ENCODE measurements at places on chromosomes 4 and X.
A peak's percentile ranks its signal among the peaks of the same experiment; 100 is the strongest.

DNA sequence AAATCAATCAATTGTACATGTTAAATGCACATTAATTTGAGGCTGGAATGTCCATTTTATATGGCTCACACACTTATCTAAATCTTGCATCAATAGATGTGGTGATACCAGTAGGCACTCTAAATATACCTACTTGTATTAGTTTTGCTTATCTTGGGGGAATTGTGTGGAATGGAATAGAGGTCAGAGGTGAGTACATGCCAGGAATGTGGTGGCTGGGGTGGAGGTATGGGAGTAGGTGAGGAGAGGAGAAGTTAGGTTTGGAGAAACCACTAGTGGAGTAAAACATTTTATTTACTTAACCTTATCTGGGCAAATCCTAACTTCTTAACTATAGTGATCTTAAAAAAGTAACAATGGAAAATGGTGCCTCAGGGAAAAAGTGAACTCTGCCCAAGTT lies 163.1 kb downstream of the ATG4A start:
- DNase-seq, result no peak

- no peak for DNase-seq
Measured at GRCh38 chr4:83329521-83330110, 5.0 kb downstream of the HPSE start.

DNA sequence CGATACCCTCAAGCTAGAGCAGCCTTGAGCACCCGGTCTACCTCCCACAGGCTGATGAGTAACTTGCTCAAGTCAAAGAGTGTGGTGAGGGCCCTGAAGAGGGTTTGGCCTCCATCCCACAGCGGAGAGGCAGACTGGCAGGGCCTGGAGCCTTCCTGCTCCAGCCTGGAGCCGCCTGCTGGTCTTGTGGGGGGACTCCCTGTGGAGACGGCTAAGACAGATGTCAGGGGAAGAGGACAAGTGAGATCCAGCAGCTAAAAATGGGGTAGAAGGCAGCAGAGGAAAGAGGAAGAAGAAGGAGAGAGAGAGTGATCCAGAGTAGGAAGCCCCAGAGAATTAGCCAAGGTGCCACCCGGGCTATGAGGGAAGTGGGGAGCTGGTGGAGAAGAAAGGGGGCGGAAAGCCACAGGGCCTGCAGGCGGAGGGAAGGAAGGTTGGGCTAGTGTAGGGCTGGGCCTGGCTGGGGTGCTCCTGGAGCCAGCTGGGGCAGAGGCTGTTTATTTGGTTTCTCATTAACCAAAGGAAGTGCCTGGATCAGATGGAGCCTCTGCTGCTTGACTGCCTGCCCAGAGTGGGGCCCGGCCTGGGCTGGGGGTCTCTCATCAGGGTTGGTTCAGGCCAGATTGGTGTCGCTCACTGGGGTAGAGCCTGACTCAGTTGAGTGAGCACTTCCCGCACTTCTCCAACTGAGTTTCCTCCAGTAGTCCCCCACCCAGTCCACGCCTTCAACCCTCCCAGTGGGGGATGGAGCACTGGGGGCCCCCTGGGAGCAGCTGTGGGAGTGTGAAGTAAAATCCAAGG lies 14.2 kb downstream of the EFNB1 start:
- DNase-seq, result no peak

- no peak for DNase-seq
Measured at GRCh38 chrX:72041176-72041575, 90.5 kb downstream of the RTL5 start.

- DNase-seq, result no peak
Measured at GRCh38 chr4:2829321-2829932, 14.2 kb upstream of the ADD1 start.

DNA sequence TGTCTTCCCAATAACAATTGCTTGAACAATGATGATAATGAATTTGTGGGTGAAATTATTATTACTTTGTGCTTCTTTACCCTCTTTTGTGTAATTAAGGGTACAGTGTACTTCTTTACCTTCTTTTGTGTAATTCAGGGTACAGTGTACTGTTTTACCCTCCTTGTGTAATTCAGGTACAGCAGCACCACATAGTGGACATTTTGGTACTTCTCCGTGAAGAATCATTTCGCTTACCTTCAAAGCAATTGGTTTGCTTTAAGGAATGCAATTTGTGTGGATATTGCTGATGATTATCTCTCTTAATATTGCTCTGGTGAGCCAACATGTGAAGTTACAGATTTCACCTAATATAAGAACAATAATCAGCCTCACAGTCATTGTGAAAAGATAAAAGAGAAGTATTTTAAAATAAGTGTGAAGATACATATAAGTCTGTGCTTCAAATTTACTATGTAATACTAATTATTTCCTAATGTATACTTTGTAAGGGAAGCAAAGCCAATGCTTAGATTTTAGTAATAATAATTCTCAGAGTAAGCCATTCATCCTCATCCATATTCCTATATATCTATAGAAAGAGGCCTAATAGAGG lies 27.2 kb upstream of the SEC24B start:
- DNase-seq, result no peak

DNA sequence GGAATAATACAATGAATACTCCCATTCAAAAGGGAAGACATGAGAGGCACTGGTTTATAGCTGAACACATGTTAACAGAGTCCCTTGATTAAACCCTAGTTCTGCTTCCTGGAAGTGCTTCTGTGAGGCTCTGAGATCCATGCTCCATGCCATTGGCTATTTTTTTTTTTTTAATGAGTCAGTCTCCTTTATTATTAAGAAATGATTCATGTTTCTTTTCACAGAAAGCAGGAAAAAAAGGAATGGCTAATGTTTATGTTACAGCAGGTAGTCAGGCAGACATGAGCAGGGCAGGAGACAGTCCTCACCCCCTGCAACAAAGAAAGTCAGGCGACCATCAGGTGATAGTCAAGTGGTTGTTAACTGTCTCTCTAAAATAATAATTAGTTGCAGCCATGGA lies 598.7 kb downstream of the EPHA5 start:
- DNase-seq, result no peak

DNA sequence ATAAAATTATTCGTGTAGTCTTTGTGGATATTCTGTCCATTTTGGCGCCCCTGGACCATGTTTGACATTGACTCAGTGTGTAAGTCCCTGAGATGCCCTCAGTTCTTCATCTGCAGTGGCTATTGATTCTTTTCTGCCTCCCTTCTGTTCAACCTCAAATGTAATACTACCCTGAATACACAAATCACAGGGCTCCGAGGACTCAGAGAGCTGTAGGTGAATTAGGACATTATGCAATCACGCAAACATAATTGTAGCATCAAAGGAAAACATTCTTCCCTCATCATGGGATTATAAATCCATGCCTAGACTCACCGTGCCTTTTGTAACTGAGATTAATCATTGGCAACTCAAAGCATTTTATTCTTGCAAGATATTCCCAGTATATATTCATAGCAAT lies 161.4 kb upstream of the PACRGL start:
- DNase-seq, result no peak

GRCh38 chrX:25344161-25344936 lies 328.6 kb upstream of the ARX start:
- DNase-seq, result no peak

DNA sequence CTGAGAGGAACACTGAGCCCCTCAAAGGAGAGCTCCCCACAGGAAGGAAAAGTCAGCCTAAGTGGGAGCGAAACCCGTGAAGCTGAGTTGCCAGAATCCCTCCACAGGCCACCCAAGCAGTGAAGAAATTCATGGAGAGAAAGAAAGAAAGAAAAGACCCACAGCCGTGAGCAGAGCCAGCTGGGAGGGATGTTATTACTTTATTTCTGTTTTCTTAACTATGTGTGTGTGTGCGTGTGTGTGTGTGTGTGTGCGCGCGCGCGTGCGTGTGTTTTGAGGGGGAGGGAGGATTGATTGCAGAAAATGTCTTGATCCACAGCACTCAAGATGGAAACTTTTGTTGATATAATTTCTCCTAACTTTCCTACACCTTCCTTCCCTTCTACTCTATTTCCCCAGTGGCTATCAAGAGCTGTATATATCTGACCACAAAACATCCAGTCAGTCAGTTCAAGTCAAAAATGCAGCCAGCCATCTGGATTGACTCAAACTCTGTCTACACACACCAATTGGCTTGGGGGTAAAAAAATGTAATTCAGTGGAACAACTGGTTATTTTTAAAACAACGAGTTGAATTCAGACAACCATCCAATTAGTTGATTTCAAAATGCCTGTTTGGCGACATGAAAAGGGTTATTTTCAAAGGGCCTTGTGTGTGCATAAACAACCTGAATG lies 13.8 kb upstream of the GPC3 start:
- DNase-seq, result no peak

DNA sequence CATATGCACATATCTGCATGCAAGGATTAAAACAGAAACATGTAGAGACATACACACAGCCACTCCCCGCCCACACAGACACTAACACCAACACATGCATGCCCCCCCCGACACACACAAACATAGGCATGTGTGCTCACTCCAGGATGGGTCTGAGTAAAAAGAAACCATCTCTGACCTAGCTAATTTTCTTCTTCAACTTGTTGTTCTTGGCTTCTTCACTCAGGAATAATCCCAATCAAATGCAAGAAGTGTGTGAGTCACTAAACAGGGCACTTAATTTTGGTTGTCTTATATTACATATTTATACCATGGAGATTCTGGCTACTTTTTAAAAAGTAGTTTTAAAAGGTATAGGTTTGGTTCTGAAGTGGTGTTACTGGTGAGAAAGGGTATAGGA lies 28.3 kb downstream of the ENOX2 start:
- no peak for DNase-seq

DNA sequence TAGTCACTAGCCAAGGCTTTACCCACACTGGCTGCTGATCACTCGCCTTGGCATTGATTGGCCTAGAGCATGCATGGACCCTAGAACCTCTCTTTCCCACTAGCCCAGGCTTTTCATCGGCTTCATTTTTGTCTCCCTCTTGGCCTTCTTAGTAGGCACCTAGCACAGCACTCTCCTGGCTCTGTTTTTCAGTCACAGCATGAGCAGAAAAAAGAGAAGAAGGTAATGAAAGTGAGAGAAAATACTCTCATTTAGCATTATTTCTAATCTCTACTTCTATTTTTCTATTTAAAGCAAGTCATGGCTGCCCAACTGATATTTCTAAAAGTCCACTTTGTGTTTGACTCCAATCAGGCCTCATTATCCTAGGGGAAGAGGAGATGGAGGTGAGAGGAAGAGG lies 267.2 kb downstream of the FBXO8 start:
- no peak for DNase-seq

- peak; percentile 43 for DNase-seq
Measured at GRCh38 chrX:40174001-40174853, 76.5 kb upstream of the BCOR start.

DNA sequence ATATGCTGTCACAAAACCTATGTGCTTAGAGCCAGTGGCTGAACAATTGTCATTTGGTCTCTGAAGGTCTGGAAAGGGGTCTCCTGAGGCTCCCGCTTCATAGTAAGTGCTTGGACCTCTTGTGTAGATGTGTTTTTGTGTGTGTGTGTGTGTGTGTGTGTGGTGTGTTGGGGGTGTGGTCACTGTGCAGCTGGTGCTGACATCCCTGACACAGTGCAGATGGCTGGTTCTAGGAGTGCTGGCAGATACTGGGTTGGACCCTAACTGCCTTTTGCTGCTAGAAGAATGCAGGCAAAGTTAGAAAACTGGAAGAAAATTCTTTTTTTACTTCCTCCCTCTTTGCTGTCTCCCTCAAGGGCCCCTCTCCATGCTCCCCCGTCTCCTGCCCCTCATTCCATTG lies 1872.6 kb downstream of the ARAP2 start:
- no peak for DNase-seq

DNA sequence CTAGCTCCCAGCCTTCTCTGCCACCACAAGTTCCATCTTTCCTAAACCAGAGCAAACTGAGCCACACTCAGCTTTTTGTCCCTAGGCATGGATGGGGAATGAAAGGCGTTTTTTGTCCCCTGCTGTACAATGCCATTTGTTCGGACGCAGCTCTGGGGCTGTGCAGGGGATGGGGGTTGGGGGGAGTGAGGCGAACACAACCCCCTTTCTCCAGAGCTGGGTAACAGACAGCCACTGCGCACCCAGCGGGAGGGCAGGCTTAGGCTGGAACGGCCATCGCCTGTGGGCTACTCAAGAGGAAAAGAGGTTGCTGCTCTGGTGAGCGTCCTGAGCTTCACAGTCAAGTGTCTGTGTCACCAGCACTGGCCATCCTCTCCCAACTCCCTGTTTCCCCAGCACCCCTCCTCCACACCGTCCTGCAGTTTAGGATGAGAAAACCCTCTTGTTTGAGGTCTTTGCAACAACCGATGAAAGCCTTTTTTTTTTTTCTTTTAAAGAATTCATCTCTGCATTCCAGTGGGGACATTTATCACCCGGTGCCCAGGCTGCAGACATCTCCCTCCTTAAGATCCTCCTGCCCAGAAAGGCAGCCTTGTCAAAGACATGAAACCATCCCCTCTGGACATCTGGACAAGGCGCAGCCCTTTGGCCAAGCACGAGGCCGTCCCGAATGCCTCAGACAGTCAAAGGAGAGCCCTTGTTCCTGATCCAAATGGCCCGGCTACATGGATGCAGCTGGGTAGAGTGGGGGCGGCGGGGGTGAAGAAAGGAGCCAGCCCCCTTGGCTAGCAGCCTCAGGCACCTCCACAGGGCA lies 419.6 kb downstream of the BCOR start:
- no peak for DNase-seq

- DNase-seq, result no peak
Measured at GRCh38 chrX:85052205-85052604, 48.5 kb downstream of the APOOL start.

- DNase-seq, result no peak
Measured at GRCh38 chr4:184899261-184900134, 73.7 kb upstream of the ACSL1 start.

DNA sequence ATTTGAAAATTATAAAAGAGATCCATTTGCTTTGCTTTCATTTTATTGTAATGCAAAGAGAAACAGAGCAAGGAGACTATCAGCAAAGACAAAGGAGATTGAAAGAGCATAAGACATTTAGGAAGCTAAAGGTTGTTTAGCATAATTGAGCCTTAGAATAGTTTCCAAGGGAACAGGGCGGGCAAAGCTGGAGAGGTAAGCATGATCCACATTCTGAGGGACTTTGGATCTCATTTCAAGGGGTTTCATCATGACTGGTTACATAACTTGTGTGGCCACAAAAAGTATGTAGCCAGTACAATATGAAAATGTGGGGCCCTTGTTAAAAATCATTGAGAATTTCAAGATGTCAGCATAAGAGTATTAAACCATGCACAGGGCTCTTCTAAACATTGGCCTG lies 406.5 kb downstream of the RPA4 start:
- DNase-seq, result no peak

Data from stimulated activated CD4-positive, alpha-beta T cell treated with anti-CD3 and anti-CD28 coated beads, Interleukin-1b, Interleukin-23, amount 100 ng/mL, for 1 hour (primary cell).